ENCODE measurements at places on chromosomes 13 and 19.
A peak's percentile ranks its signal among the peaks of the same experiment; 100 is the strongest.

GRCh38 chr13:33076001-33076992 is 60.1 kb downstream of the KL start:
- DNase-seq = peak; percentile 37

GRCh38 chr19:30253581-30253996 is 118.6 kb upstream of the ZNF536 start:
- DNase-seq = no peak

GRCh38 chr13:97654236-97654635 is 220.3 kb downstream of the RAP2A start:
- no peak for DNase-seq

DNA sequence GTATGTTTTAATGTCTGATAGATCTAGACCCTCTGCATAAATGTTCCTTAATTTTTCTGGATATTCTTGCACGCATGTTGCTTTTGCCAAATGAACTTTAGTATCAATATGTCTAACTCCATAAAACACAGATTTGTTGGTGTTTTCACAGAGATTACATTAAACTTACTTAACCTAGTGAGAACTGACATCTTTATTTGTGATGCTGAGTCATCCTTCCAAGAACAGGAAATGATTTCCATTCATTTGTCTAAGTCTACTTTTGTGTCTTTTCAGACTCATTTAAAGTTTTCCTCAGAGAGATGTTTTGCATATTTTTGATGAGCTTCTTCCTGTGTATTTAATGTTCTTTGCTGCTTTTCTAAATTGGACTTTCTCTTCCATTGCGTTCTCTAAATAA is 184.0 kb downstream of the SLC7A1 start:
- DNase-seq = no peak

- DNase-seq = peak; percentile 52
These were observed 20.0 kb downstream of the ELL start for GRCh38 chr19:18501832-18502231.

- no peak for DNase-seq
These were observed 14.4 kb downstream of the SPINT2 start for GRCh38 chr19:38278751-38279150.

DNA sequence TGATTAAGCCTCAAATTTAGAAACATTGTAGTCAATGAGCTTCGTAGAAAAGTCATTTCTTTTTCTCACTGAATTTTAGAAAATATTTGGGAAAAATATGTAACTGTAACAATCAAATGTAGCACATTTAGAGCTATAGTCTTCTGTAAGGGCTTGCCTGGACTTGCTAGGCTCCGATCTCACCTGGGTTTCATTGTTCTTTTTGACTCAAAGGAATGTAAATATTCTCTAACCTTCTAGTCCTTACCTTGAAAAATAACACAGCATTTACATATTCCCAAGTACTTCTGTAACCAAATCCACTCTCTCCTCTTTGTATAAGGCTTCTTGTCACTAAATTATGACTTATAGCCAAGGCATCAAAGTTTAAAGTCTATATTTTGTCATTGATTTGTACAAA is 2.9 kb upstream of the UFM1 start:
- no peak for DNase-seq

DNA sequence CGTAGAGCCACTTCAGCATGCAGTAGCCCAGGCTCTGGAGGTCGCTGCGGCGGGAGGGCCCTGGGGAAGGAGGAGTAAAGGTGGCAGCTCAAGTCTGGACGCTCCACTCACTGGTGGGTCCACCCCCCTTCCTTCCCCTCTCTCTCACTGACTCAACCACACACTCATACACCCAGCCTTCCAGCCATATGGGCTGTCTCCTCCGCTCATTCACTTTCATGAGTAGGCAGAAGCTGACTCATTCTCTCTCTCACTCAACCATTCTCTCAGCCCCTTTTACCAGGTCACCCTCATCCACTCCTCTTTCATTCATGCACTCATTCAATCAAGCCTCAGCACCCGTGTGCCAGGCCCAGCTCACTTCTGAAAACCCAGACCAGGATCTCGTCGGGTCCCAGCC is 27.5 kb upstream of the SIGLEC11 start:
- DNase-seq = no peak

GRCh38 chr13:99842405-99842804 is 129.2 kb downstream of the ZIC5 start:
- no peak for DNase-seq

DNA sequence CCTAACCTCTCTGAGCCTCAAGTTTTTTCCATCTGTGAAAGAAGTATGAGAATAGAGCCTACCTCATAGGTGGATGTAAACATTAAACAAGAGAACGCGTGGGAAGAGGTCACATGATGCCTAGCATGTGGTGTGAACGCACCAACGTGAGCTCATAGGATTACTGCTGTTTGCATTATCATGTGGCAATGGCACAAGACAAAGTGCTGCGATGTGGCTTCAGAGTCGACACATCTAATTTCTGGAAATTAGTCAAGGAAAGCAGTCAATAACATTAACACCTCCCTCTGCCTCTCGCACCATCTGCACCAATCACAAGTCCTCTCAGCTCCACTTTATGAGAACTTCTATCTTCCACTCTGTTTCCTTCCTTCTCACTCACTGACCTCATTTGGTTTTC is 489.7 kb downstream of the COG6 start:
- DNase-seq = no peak

DNA sequence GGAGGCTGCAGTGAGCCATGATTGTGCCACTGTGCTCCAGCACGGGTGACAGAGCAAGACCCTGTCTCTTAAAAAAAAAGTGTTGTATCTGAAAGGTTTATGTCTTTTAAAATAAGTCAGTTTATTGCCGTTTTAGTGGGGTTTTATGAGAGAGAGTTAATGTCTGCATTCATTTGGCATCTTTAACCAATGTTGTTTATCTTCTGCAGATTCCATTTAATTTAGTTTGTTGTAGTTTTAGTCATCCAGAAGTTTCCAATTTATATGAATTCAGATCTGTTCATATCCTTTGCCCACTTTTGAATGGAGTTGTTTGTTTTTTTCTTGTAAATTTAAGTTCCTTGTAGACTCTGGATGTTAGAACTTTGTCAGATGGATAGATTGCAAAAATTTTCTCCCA is 36.7 kb upstream of the LPAR6 start:
- DNase-seq = no peak
